ENCODE measurements at places on chromosomes 7 and 10.
A peak's percentile ranks its signal among the peaks of the same experiment; 100 is the strongest.

DNA sequence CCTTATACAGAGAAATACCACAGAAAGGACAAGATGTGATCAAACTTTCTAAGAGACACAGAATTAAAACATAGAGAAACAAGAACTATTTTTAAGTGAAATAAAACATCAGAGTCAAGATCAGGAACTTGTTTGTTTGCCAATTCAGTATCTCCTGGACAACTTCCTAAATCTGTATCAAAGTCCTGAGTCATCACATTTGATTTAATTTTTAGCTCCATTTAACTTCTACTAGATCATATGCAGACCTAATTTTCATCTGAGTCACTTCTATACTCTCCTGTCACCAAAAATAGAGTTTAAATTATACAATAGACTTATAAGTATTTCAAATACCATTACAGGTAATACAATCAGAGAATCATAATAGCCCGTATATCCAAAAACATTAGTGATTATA is 268.1 kb downstream of the PRKG1 start:
- H3K27me3 ChIP-seq = no peaks in the 10 kb centered on the region
- H3K4me1 ChIP-seq = peaks cover 9% of the 10 kb centered on the region
- no peak overlapping the region for H3K4me3 ChIP-seq
- H3K36me3 ChIP-seq = no peaks in the 10 kb centered on the region
- H3K27ac ChIP-seq = no peak overlapping the region
- DNase-seq = no peak

GRCh38 chr10:127977357-127978009 is 70.6 kb downstream of the PTPRE start:
- no peaks in the 10 kb centered on the region for H3K4me1 ChIP-seq
- no peaks in the 10 kb centered on the region for H3K27me3 ChIP-seq
- DNase-seq = no peak
- H3K4me3 ChIP-seq = no peak overlapping the region
- H3K27ac ChIP-seq = no peak overlapping the region
- peaks cover 5% of the 10 kb centered on the region for H3K36me3 ChIP-seq

DNA sequence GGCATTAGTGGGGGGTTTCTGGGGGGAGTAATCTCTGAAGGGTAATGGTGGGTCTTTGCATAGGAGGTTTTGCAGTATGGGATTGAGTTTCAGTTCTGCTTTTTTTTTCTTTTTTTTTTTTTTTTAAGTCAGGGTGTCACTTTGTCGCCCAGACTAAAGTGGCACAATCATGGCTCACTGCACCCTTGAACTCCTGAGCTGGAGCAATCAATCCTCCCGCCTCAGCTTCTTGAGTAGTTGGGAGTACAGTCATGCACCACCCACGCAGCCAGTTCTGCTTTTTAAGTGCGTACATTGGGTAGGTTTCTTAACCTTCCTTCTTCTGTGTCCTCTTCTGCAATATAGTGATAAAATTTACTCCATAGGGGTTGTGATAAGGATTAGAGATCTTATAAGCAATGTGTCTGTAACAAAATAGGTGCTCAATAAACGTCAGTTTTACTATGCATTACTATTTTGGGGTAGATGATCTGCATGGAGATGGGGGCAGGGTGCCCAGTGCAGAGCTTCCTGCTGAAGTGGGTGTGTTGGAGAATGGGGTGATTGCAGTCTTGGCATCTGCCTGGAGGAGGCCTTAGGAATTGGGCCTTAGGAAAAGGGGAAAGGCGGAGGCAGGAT is 9.6 kb downstream of the KAZALD1 start:
- peaks cover 10% of the 10 kb centered on the region for H3K4me1 ChIP-seq
- no peak for DNase-seq
- no peaks in the 10 kb centered on the region for H3K36me3 ChIP-seq
- H3K27me3 ChIP-seq = peaks cover 87% of the 10 kb centered on the region
- H3K27ac ChIP-seq = no peak overlapping the region
- H3K4me3 ChIP-seq = no peak overlapping the region

- no peak overlapping the region for H3K4me3 ChIP-seq
- peak; percentile 67 for DNase-seq
- no peak overlapping the region for H3K27ac ChIP-seq
- H3K4me1 ChIP-seq = no peaks in the 10 kb centered on the region
These were observed 57.8 kb downstream of the MICU1 start for GRCh38 chr10:72567889-72568640.

DNA sequence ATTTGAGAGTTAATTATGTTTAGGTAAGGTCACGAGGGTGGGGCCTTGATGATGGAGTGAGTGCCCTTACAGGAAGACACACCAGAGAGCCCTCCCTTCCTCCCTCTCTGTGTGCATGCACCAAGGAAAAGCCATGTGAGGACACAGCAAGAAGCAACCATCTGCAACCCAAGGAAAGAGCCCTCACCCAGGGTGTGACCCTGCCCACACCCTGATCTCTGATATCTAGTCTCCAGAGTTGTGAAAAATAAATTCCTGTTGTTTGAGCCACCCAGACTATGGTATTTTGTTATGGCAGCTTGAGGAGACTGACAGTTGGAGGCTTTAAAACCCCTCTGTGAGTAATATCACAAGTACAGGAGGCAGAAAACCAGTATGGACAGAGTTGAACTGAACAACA is 15.0 kb upstream of the MCM10 start:
- no peaks in the 10 kb centered on the region for H3K36me3 ChIP-seq
- no peak for DNase-seq
- H3K27ac ChIP-seq = no peak overlapping the region
- H3K27me3 ChIP-seq = no peaks in the 10 kb centered on the region

GRCh38 chr10:63416376-63416775 is 49.4 kb downstream of the JMJD1C start:
- H3K36me3 ChIP-seq = no peaks in the 10 kb centered on the region
- H3K4me1 ChIP-seq = peaks cover 23% of the 10 kb centered on the region
- no peak overlapping the region for H3K27ac ChIP-seq
- H3K4me3 ChIP-seq = no peak overlapping the region
- no peak for DNase-seq

DNA sequence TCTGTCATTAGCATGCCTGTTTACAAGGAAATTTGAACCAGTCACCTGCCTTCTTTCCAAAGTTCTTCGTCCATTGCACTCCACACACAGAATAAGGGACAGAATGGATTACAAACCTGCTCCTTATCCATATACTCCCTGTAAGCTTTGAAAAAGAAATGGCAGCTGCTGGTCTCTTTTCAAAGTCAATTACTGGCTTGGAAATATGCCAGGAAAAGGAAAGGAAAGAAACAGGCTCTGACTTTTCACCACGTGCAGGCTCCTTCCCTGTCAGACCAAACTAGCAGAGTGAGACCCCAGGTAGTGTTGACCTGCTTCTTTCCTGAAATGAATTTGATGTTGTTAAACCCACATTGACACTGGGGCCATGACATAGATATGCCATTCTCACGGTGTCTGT is 84.5 kb downstream of the LHFPL3 start:
- no peak for DNase-seq
- no peak overlapping the region for H3K27ac ChIP-seq
- no peaks in the 10 kb centered on the region for H3K36me3 ChIP-seq

- no peaks in the 10 kb centered on the region for H3K36me3 ChIP-seq
- H3K4me1 ChIP-seq = peaks cover 8% of the 10 kb centered on the region
- no peaks in the 10 kb centered on the region for H3K27me3 ChIP-seq
- DNase-seq = no peak
- H3K4me3 ChIP-seq = no peak overlapping the region
These were observed 336.5 kb upstream of the PRKCQ start for GRCh38 chr10:6916601-6917000.

GRCh38 chr7:124276005-124276622 is 243.2 kb upstream of the TMEM229A start:
- DNase-seq = peak; percentile 77
- H3K27ac ChIP-seq = no peak overlapping the region
- peaks cover 4% of the 10 kb centered on the region for H3K4me1 ChIP-seq
- H3K4me3 ChIP-seq = no peak overlapping the region

- no peaks in the 10 kb centered on the region for H3K4me1 ChIP-seq
- no peak overlapping the region for H3K27ac ChIP-seq
- no peak overlapping the region for H3K4me3 ChIP-seq
- DNase-seq = no peak
These were observed 74.3 kb downstream of the ANKRD7 start for GRCh38 chr7:118298771-118299170.

DNA sequence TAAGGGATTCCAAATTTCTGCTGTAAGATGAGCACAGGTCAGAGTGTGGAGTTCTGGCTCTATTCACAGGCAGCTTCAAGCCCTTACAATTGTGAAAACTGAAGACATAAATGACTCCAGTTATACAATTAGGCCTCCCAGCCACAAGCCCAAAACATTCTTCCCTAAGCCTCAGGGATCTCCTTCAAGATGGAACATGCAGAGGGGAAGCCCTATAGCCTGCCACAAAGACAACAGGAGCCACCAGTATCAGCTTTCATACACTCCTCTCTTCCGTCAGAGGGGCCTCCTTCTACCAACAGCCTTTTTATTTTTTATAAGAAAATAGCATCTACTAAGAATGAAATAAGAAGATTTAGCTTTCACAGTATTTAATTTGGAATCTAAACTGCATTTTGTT is 46.5 kb downstream of the DLD start:
- peaks cover 3% of the 10 kb centered on the region for H3K36me3 ChIP-seq
- peaks cover 40% of the 10 kb centered on the region for H3K4me1 ChIP-seq
- no peak for DNase-seq
- H3K27ac ChIP-seq = no peak overlapping the region

- no peak for DNase-seq
- no peak overlapping the region for H3K4me3 ChIP-seq
- no peaks in the 10 kb centered on the region for H3K36me3 ChIP-seq
- H3K4me1 ChIP-seq = no peaks in the 10 kb centered on the region
- no peaks in the 10 kb centered on the region for H3K27me3 ChIP-seq
- H3K27ac ChIP-seq = no peak overlapping the region
These were observed 242.2 kb downstream of the ATRNL1 start for GRCh38 chr10:115335366-115335765.

All from GM23338 (cell line).